Activated CD8-positive, alpha-beta memory T cell treated with anti-CD3 and anti-CD28 coated beads for 1 hour (primary cell): ENCODE measurements at places on chromosomes 5 and 9.

DNA sequence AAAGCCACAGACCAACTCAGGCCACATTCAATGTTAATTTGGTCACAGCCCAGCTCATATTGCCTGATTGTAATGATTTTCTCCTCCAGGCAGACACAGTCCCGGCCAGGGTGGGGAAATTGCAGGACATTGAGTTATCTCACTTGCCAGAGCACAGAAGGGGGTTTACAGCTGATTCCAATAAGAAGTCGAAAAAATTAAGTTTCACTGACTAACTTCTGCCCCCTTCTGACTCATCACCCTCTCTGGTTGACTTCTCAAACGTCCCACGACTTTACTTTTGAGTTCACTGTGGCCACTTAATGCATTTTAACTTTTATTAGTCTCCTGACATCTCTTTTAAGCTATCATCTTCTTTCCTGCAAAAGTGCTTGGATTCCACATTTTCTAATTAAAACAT lies 321.4 kb upstream of the WWC1 start:
- DNase-seq = no peak

DNA sequence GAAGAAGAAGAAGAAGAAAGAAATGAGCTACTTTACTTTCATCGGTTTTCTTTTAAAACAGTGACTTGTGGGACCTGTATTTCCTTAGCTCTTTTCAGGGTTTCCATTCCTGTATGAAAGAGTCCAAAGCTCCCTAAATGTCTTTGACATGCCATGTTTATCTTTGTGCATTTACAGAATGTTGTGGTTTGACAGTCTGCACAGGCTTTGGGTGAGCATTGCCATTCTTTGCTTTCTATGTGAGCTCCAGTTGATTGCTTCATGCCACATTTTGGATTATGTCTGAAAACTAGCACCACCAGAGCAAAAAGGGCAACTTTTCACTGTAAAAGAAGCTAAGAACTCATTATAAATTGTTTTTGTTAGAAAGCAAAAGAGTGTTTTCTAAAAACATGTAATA lies 733.4 kb downstream of the TLE4 start:
- DNase-seq = no peak

- no peak for DNase-seq
Measured at GRCh38 chr5:178310130-178310865, 77.7 kb upstream of the PHYKPL start.

DNA sequence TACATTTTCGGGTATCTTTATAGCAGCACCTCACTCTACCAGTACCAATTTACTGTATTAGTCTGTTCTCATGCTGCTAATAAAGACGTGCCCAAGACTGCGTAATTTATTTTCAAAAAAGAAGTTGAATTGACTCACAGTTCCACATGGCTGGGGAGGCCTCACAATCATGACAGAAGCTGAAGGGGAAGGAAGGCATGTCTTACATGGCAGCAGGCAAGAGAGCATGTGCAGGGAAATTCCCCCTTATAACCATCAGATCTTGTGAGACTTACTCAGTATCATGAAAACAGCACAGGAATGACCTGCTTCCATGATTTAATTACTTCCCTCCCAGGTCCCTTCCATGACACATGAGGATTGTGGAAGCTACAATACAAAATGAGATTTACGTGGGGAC lies 602.6 kb upstream of the DAB2 start:
- no peak for DNase-seq

DNA sequence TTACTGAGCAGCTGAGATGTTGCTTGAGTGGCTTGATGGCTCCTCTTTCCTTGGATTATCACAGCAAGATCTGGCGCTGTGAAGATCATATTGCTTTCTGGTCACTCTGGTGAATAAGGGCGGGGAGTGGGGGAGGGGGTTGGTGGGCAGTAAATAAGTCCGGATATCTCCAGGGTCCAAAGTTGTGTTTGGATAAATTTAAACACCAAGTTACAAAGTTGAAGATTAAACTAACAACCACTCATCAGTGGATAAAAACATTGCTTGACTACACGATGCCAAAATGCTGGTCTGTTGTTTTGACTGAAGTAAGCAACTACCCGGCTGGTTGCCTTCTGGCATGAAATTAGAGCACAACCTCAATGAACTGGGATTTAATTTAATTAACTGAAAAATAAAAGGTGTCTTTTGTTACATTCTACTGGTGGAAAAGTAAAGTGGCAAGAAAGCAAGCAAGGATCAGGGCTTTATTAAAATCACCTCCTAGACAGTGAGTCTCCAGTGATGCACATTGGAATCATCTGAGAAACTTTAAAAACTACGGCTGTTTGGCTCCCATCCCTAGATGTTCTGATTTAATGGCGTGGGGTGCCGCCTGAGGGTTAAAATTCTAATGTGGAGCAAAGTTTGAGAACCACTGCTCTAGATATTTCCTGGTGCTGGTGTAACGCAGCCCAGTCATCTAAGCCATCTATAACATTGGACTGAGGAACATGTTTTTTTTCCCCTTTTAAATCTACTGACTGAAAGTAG lies 86.7 kb upstream of the AGXT2 start:
- DNase-seq = no peak

DNA sequence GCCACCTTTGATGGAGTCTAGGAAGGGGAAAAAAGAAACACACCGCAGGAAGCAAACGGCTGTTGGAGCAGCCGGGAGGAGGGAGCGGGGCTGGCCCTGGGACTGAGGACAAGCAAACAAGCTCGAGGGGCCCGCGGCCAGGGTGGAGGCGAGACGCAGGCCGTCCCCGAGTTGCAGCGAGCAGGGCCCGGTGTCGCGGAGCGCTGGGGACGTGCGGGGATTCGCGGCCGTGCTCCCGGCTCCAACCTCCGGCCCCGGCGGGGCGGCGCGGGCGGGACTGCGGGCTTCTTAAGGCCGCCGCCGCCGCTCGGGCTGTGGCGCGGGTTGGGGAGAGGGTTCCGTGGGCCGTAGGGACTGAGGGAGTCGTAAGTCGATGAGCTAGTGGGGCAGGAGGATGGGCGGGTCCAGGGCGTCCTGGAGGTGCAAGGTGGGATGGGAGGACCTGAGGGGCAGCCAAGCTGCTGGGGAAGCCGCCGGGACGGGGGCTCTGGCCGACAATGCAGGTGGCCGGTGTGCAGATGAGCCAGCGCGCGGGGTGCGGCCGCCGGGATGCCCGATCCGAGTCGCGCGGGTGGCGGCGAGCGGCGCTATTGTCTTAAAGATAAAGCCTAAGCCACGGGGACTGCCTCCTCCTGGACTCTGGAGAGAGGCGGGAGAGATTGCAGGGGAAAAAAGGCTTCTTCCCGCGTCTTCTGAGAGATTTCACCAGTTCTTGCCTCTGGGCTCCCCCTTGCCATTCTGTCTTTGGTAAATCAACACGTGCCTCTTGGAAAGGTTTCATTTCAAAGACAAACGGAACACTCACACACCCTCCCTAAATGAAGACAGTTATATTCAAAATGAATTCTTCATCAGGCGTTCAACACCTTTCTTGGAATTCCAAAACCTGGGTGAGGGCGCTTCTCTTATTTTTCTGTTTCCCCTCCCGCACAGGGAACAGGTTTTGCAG lies 1.6 kb upstream of the HAPLN1 start:
- DNase-seq = no peak

DNA sequence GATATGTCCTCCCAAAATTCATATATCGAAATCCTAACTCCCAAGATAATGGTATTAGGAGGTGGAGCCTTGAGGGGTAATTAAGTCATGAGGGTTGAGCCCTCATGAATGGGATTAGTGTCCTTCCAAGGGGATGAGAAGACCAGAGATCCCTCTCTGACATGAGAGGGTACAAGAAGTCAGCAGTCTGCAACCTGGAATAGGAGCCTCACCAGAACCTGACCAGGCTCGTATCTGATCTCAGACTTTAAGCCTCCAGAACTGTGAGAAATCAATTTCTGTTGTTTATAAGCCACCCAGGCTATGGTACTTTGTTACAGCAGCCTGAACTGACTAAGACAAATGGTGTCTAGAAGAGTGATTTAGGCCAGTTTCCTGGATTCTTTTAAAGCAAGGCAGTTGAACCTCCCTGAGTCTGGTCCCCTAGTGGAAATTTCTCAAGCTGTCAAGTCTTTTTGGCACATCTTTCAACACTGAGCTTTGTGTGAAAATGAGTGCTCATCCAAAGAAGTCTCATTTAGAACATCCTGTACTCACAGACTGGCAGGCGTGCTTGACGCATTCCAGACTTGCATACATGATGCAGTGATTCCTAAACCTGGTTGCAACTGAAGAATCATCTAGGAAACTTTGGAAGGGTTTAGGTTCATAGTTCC lies 254.8 kb upstream of the PPP1R2B start:
- no peak for DNase-seq

DNA sequence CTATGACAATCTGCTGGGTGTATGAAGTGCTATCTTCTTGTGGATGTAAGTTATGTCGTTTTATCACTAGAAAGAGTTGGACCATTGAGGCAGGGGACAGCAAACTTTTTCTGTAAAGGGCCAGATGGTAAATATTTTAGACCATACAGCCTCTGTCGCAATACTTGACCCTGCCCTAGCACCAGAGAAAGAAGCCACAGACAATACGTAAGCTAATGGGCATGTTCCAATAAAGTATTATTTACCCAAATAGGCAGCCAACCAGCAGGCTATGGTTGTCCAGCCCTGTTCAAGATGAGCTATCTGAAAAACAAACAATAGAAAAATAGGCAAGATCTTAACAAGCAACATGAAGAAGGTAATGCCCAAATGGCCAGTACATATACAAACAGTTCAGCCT lies 36.4 kb downstream of the MTX3 start:
- no peak for DNase-seq

DNA sequence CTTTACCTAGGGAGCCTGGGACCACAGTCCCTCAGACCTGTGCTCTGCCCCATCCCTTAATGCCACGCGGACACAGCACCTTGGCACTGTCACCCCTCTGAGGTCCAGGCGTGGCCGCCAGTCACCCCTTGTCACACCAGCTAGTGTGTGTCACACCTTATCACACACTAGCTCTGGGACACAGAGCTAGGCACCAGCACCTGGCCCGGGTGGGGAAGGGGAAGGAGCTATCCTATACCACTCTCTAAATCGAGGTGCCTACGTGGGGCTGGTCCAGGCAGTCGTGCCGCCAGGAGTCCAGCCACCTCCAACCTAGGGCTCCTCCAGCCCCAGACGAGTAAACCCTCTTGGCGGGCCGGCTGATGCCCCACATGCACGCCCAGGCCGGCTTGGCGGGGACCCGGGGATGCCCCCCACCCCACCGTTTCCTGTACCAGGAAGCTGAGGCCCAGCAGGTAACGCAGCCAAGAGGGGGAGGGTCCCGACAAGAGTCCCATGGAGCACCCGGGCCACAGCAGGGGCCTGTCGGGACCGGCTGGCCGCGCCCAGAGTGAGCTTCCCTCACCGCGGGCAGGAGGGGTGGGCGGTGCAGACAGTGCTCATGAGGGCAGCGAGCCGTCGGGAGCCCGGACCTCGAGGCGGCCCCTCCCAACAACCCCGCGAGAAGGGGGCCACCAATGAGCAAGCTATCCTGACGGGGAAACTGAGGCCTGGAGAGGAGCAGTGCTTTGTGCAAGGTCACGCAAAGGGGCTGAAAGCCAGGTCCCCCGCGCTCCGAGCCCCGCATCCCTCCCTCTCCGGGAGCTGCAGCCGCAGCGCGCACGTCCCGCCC lies 550 bp downstream of the CORO2A start:
- no peak for DNase-seq

GRCh38 chr5:138573223-138573622 lies 2.0 kb downstream of the HSPA9 start:
- no peak for DNase-seq

GRCh38 chr5:89922161-89922560 lies 487.4 kb downstream of the CETN3 start:
- DNase-seq = no peak

DNA sequence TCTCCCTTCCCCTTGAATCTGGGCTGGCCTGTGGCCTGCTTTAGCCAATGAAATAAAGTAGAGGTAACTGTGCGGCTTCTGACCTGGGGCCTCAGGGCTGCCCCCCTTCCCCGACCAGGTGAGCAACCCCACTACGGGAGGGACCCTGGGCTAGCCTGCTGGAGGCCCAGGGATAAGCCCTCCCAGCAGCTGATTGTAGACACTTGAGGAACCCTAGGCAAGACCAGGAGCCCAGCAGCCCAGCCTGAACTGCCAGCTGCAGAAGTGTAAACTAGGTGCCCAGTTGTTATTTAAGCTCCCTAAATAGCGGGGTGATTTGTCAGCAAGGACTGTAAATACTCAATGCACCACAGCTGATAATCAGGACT lies 41.3 kb downstream of the RAPGEF1 start:
- no peak for DNase-seq

GRCh38 chr9:109815366-109815947 lies 35.5 kb downstream of the PALM2AKAP2 start:
- DNase-seq = no peak

DNA sequence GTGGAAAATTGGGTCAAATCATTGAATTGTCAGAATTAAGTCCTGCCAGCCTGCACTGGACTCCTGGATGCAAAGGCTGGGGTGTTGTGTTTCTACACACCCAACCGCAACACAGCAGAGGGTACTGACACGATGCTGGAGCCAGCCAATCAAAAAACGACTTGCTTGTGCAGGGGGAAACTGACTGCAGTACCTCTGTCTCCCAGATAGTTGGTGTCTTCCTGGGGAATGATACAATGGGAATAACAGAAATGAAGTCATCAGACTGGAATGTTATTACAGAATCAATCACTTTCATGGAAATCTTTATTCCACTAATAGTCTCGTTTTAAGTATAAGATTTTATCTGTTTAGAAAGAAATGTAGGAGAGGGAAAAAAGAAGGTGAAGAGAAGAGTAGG lies 330.3 kb downstream of the MLLT3 start:
- no peak for DNase-seq

GRCh38 chr9:7520396-7520795 lies 279.2 kb downstream of the DMAC1 start:
- no peak for DNase-seq

- DNase-seq = no peak
Measured at GRCh38 chr5:90886381-90886780, 327.8 kb downstream of the ADGRV1 start.

DNA sequence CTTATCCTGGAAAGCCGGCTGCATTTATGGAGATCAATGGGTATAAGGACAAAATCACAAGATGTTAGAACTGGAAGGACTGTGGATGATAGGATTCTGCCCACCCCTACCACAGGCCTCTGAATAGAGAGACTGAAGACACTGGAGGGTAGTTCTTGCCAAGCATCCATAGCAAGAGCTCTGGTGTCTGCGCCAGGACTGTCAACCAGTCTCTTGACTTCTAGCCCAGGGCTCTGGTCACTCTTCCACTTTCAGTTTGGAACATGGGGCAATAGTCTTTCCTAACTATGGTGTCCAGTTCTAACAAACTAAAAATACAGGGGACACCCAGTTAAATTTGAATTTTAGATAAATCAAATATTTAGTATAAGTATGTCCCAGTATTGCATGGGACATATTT lies 23.4 kb downstream of the LARP1 start:
- no peak for DNase-seq
